ENCODE measurements at places on chromosomes 5 and 9.

DNA sequence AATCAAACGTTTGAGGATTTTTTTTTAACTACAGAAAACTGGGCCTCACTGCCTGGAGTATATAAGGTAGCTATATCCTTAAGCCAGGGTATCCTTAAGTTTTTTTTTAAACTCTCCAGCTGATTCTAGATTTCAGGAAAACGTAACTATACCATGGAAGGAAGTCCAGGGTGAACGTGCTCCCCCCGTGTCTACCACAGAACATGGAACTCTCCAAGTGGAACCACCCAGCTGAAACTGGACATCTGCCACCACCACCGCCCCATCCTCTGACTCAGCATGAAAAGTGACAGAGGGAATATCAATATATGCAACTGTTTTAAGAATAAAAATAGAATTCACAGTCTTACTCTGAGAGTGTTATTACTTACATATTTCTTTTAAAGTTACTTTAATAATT lies 61.3 kb downstream of the DROSHA start:
- DNase-seq = no peak

DNA sequence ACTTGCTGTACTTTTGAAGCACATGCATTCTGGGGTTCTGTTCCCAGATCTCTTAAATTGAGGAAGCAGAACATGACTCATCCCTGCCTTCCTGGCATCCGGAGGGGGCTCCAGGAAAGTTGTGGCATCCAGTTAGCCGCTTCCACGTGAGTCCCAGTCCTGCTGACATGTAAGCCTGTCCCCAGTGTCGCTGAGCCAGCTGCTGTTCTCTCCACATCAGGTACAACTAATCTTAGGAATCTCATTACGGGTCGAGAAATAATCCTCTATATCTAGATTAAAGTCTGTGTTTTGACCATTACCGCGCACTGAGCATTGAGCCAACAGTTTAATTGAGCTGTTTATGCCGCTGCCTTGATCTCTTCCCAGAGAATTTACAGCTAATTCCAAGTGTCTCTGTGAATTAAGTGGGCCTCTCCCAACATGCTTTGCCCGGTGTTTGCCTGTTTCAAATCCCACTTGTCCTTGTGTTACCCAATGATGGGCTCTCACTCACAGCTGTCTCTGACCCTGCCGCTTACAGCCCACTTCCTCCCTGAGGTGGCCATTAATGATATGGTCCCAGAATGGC lies 10.5 kb upstream of the SHB start:
- no peak for DNase-seq

GRCh38 chr5:63831381-63831780 lies 130.9 kb downstream of the HTR1A start:
- DNase-seq = no peak

DNA sequence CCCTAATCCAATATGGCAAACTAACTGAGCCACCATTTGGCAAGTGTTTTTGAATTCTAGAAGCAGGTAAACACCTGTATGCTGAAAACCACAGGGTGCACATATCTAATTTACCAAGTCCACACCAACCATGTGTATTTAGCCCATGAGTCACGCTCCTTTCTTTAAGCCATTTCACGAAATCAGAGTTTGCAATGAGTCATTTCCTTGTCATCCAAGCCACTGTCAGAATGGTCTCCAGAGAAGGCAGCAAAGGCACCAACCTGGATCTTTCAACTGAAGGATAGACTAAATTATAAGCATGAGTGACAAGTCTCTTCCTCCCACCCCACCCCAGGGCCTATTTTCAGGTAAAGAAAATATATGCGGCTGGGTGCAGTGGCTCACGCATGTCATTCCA lies 110.0 kb downstream of the PAX5 start:
- DNase-seq = no peak

DNA sequence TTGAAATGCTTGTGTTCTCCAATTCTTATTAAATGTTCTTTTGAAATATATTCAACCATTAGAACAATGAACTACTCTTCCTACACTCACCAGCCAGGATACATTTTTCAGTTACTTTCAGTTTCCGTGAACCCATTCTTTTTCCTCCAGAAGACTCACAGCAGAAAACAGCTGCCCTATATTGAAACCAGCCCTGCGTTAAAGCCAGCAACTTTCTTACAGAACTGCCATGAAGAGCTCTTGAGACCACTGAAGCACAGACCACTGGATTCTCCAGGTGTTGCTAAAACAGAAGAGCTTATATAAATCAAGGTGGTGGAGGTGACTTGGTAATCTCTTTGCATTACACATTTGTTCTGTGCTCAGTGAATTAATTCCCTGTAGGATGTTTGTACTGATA lies 365.9 kb upstream of the C9orf72 start:
- no peak for DNase-seq

GRCh38 chr9:99124534-99125255 lies 19.8 kb downstream of the TGFBR1 start:
- no peak for DNase-seq

GRCh38 chr5:107808671-107809137 lies 138.0 kb upstream of the EFNA5 start:
- DNase-seq = no peak

GRCh38 chr9:14303100-14303499 lies 10.8 kb downstream of the NFIB start:
- DNase-seq = no peak

- no peak for DNase-seq
These were observed 538.5 kb upstream of the DMAC1 start for GRCh38 chr9:8337834-8338766.

DNA sequence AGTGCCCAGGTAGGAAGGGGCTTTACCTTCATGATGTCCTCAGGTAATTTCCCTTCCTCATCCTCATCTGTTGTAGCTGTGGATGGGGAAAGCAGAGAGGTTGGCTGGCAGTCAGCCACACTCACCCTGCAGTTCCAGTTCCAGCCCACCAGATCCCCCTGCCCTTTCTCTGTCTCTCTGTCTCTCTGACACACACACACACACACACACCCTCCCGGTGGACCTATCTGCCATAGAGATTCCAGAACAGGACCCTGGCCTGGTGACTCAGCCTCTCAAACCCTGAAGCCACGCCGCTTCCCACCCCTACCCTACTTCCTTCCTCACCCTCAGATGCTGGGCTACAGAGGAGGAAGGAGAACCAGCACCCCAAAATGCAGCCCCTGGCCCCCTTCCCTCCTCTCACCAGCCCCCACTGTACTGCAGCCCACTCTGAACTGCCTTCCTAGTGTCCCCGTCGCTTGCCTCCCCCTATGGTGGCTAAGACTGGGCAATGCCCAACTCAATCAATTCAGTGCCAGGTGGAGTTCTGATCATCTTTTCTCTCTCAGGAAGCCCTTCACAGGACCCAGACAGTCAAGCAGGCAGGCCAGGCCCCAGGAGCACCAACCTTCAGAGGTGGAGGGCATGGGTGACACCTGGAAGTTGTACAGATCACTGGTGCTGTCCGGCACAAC lies 4.8 kb downstream of the IRF1 start:
- DNase-seq = no peak

DNA sequence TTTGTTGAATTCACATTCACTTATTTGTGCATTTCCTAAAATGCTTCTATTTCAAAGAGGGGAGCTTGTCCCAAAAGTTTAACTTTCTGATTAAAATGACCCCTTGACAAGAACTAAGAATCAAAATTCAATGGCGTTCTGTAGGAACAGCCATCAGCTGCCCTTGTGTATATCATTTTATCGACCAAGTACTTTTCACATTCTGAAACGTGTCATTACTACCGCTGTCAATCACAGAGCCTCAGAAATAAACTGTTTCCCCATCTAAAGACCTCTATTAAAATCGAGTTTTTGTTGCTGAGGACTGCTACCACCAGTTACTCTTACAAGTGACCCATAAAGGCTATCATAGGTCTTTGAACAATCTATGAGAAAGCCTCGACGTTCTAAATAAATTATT lies 1.6 kb upstream of the FOXD1 start:
- no peak for DNase-seq

DNA sequence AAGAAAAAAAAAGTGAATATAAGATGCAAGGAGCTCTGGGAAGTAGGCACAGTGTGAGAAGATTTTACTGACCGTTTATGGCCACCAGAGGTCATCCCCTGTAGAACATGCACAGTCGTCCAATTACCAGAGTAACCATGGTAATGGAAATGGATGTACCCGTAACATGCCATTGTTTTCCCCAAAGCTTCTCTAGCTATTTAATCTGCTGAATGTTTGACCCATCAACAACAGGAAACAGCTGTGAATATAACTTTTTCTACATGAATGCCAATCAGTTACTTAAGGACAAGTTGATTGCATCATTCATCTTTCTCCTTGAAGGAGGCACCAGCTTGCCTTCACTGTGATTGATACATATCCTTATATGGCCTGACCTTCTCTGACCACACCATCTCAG lies 1967.0 kb upstream of the CDH9 start:
- no peak for DNase-seq

DNA sequence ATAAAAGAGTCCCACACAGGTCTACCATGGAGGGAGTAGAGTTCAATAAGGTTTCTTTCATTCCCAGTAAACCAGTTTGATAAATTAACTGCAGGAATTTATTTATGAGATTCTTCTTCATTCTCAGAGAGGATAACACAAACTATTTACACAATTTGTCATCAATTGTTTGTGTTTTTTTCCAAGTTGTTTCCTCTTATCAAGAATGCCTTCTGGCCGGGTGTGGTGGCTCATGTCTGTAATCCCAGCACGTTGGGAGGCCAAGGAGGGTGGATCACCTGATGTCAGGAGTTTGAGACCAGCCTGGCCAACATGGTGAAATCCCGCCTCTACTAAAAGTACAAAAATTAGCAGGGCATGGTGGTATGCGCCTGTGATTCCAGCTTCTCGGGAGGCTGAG lies 216.7 kb downstream of the MLLT3 start:
- no peak for DNase-seq

GRCh38 chr9:97602430-97602829 lies 30.7 kb downstream of the TSTD2 start:
- no peak for DNase-seq

DNA sequence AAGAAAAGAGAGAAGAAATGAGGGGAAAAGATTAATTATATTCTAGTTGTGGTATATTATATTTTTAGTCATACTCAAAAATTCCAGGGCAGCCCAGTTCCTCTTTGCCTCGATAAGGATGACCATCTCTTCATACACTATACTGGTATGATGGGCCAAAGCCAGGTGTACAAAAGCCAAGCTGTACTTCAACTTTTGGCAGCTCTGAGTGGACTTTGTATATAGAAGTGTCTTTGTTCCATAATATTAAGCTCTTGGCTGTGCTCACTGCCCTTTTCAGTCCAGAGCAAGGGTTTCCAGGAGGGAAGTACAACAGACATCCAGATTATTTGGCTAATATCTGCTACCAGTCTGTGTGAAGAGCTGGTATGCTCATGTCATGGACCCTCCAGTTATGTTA lies 934.3 kb upstream of the CDH10 start:
- DNase-seq = no peak

DNA sequence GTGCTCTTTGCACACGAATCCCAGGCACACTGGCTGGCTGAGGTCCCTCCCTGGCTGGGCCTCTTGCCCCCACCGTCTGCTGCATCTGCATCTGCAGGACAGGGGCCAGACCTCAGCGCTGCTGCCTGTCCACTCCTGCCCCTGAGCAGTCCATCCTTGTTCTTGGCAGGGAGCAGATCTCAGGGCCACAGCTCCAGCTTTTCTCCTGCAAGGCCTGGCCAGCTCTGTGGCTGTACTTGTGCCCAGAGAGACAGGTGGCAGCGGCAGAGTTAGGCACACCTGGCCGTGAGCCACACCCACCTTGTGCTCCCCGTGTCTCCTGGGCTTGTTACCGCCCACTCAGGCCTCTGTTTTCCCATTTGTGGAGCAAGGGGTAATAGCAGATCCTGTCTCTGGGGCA lies 13.9 kb downstream of the NEK6 start:
- DNase-seq = no peak

DNA sequence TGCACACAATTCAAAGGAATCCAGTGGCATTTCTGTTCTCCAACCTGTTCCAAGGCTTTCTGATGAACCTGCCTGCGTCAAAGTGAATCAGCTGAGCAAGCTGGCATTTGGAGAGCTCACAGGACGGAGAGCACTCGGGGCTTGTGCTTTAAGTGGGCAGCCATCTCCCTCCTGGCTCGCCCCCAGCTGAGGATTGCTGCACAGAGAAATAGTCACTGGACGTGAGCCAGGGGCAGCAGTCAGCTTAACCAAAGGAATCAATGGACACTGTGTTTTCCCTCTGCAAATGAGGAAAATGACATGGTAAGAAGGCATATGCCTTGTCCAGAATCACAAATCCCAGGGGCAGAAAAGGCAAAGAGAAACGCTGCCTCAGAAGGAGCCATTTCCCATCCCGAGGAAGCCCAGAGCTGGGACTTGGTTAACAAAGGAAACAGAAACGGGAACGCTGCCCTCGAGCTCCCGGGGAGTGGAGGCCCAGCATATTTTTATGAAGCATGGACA lies 299.4 kb downstream of the ZSWIM6 start:
- no peak for DNase-seq

DNA sequence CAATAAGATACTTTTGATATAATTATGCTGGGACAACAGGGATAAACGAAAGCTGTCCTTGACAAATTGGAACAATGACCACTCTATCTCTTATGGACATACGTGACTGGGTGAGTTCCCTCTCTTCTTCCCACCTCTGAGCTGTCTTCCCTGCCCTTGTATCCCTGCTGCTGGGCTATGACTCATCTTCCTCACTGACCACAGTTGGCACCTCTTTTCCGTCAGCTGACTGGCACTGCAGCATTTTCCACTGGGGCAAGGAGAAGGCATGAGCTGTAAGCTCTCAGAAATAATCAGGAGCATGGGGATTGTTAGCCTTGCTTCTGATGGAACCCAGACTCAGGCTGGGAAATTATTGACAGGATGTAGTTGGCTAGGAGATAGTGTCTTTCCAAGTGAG lies 48.7 kb downstream of the PCSK1 start:
- DNase-seq = no peak

DNA sequence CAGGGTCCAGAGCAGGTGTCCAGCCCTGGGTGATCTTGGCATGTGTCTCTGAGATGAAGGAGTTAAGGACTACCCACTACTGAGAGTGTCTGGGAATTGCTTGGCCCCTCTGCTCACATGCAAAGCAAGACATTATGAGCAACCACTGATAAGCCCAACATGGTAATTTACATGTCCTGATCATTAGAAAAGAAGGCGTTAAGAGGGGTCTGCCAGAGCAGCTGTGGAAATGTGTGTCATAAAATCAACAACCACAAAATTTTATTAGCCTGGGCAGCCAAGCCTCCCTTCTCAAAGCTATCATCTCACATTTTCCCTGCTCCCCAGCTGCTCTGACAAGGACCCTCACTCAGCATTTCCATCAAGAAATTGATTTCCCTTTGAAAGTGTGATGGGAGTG lies 351.0 kb downstream of the SPOCK1 start:
- no peak for DNase-seq

All from stimulated activated CD4-positive, alpha-beta T cell treated with anti-CD3 and anti-CD28 coated beads, Interleukin-4, amount 100 ng/mL, for 1 hour (primary cell).